COLO829 (cell line): ENCODE measurements at places on chromosomes 3 and 15.
A peak's percentile ranks its signal among the peaks of the same experiment; 100 is the strongest.

DNA sequence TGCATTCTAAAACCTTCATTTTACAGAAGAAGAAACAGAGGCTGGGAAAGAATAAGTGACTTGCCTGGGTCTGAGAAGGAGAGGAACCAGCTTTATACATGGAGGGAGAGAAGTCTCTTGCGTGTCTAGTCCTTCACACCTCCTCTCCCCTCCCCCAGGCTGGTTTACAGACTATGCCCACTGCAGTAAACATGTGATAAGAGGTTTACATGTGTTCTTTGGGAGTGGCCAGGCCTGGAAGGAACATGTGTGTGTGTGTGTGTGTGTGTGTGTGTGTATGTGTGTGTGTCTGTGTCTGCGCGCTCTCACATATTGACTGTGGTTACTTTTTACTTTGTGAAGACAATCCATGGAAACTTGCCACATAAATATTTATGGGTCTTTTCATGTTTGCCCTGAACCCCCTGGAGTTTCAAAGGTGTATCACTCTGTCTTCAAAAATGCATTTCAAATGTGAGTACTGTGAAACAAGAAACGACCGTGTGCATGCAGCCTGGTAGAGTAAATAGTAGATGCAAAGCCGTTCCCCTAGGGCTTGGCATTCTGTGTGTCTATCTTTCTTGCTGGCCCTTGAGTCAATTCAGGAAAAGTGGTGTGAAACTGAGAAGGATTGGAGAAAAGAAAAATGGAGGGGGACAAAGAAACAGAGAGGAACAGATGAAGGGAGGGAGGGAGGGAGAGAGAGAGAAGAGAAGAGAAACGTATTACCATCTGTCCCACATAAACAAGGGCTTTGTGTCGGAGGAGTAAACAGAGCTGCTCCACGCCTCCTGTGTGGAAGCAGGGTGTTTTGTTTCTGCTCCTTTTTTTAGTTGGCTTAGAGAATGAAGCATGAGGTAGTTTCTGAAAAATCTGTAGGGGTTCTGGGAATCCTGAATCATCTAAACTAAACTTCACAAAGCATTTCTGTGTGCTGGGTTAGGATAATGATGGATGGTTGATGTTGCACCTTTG, 51.7 kb downstream of the CLDN11 start:
- DNase-seq, result no peak

DNA sequence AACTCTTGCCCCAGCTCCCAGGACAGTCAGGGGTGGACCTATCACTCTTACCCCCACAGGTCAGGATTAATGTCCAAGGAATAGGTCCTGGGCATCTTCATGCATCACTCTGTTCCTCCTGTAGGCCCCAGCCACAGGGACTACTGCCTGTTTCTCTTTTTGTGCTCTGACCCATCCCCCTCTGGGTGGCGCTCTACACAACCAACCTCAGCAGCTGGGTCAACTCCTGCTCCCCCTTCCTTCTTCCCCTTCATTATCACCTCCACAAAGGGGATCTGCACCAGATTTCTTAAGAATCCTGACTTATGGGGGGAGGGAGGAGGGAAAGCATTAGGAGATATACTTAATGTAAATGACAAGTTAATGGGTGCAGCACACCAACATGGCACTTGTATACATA, 12.2 kb upstream of the TRANK1 start:
- DNase-seq, result no peak

GRCh38 chr15:31004220-31004733, 12.8 kb upstream of the MTMR10 start:
- DNase-seq, result no peak

GRCh38 chr15:78726870-78727551, 84.3 kb downstream of the ADAMTS7 start:
- DNase-seq, result no peak

GRCh38 chr3:171363202-171363601, 97.0 kb downstream of the TNIK start:
- peak; percentile 71 for DNase-seq

GRCh38 chr15:57079446-57079845, 161.0 kb downstream of the TCF12 start:
- no peak for DNase-seq

- peak; percentile 74 for DNase-seq
Observed at GRCh38 chr15:90071220-90071807, 31.0 kb downstream of the IDH2 start.

- DNase-seq, result no peak
Observed at GRCh38 chr3:14460342-14461005, 58.1 kb downstream of the SLC6A6 start.

- no peak for DNase-seq
Observed at GRCh38 chr3:65093641-65094040, 405.8 kb upstream of the ADAMTS9 start.

DNA sequence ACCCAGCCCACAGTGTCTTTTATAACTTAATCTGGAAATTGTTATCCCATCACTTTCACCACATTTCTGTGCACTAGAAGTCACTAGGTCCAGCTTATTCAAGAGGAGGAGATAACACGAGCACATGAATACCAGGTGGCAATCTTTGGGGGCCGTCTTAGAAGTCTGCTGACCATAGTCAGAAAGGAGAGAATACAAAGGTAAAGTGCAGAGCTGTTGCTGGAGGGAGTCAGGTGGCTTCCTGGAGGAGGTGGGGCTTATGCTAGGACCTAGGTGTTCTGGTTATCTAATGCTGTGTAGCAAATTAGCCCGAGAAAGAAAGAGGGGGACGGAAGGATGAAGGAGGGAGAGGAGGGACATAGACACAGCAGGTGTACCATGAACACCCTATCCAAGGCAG, 46.5 kb downstream of the SLC6A20 start:
- DNase-seq, result no peak

- no peak for DNase-seq
Observed at GRCh38 chr3:156788846-156789245, 37.3 kb upstream of the LEKR1 start.

DNA sequence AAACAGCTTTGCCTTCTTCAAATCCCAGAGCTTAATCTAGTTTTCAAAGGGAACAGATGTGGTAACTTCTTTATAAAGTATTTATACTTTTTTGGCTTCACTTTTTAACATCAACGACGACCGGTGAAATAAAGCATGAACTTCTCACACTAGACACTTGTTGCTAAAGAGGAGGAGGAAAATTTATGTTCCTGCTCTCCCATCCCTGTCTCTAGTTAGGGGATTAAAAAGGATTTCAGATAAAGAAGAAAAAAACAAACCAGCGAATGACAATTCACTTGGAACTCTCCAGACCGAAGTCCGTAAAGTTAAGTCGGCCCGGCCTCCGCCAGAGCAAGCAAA, 672 bp downstream of the NEDD4 start:
- DNase-seq, result no peak

DNA sequence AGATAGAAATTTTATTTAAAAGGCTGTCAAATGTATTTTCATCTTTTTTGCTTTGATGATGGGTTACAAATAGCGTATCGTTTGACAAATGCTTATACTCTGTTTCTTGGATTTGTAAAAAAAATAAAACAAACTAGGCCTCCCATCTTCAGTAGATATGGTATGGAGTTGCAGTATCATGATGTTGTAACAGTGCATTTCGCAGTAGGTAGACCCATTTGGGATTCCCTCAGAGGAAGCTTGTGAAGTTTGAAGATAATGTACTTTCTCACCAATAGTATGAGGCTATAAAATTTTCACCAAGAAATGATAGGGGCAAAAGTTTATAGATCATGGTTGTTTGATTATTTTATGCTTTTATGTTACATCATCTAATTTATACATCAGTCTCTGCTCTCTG, 10.8 kb downstream of the MBNL1 start:
- DNase-seq, result no peak
